Kidney tubule cell (primary cell): ENCODE measurements at places on chromosomes 1 and 21.

GRCh38 chr1:32232558-32233304 is 10.5 kb downstream of the EIF3I start:
- DNase-seq = no peak

DNA sequence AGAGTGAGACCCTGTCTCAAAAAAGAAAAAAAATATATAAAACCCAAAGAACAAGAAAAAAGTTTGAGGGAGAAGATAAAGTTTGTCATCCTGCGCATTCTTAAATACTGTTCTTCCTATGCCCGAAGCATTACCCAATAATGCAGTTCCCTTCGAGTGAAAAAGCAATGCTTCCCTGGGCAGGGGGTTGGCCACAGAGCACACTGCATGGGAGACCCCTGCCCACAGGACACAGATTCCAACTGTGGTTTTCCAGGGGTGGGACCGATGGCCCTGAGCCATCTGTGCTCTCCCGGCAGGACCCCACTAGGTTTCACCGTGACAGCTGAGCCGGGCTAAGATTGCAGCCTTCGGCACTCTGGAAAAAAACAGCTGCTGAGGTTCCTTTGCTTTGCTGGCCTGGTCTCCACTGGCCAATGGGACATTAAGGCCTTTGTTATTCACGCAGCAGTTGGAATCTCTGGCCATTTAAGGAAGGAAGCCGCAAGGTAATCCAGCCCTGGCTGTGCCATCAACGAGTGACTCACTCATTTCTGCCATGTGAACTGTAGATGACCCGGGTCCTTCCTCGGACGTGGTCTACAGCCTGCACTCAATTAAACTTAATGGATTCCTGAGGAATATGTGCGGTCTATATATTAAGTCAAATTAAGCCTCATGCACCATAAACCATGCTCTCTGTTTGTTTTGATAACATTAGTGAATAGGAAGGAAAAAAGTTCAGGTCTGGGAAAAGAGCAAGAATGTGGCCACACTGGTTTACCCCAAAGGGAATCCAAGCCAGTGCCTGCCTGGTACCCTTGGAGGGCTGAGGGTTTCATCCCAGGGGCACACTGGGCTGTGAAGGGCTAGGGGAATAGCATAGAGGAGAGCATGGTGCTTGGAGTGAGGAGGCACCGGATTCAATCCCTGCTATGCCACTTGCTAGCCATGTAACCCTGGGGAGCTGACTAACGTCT is 163.2 kb downstream of the ZBTB18 start:
- DNase-seq = peak; percentile 94

DNA sequence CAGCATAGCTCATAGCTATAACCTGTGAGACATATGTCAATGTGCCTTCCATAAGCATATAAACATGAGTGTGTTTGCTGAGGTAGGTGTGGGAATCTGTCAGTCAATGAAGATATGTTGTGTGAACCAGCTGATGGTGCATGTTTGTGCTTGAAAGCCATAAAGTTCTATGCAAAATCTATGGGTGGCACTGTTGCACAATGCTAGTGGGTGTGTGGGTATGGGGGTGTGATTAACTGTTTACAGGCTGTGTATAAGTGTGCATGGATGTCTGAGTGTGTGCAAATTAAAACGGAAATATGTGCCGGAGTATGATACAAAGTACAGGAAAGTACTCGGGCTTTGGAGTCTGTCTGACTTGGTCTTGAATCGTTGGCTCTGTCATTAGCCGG is 1.0 kb upstream of the ATP2B4 start:
- DNase-seq = peak; percentile 36

DNA sequence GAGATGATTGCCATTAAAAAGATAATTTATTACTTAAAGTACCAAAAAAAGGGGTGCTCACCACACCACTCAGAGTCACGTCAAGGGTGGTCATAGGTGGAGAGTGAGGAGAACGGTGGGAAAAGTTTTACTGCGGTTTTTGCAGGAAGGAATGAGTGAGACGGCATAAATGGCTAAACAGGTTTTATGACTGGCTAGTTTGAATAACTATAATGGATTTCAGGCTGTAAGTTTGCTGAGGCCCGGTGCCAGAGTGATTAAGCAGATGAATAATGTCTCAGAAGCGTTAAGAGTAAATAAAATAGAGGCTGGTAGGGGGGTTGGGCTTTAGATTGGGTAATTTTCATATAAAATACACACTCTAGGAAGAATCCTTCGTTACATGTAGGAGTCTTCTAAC is 1337.8 kb downstream of the AMY1C start:
- peak; percentile 1 for DNase-seq

GRCh38 chr21:42839271-42840231 is 39.8 kb downstream of the WDR4 start:
- DNase-seq = no peak

DNA sequence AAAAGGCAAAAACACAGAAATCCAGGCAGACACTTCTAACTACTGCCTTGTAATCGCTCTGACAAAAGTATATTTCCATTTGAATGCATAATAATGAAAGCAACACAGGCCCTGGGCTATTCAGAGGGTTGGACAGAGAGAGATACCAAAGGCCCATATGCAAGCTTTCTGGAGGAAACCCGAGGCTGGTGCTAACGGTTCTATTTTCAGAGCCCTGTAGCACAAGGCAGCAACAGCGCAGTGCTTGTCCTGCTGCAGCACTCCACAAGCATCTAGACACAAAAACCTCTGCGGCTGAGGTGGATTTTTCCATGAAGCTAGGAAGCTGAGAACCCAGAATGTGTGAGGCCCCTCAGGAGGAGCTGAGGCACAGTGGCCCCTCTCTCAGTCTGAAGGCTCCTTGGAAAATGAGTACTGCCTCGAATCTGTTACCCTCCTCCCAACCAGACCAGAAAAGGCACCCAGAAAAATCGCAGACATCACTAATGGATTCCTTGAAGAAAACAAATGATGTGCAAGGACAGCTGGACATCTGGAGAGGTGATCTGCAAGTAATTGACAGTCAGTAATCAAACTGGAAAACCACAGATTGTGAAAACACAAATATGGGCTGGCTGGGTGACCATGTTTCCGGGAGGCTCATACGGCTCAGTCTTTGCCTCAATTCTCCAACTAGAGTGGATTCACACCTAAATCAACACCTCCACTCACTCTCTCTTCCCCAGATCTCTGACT is 54.0 kb downstream of the COLGALT2 start:
- no peak for DNase-seq

DNA sequence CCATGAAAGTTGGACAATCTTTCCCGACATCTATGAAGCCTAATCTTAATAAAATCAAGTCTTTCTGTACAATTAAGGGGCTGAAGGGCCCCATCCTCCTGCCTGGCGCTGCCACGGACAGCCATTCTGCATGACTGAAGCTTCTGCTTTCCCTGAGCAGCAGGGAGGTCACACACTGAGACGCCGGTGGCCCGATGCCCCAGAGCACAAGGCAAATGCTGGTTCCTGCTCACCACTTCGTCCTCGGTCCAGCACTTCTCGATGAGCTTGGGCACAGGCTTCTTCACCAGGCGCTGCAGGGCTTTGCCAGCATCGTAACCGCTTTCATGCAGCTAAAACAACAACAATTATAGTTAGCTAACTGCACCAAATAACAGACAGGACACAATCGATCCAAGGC is 147.8 kb downstream of the SLC45A1 start:
- DNase-seq = no peak

DNA sequence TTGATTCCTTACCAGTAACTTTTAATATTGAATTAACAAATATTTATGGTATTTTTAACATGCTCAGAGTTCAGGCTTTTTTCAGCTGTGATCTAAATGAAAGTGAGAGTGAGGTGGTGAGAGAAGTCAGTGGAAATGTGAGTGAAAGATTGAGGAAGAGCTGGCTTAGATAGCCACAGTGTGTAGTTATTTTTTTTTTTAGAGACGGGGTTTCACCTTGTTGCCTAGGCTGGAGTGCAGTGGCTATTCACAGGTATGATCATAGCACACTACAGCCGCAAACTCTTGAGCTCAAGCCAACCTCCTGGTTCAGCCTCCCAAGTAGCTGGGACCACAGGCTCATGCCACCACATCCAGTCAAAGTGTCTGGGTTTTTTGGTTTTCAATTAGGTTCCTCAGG is 10.9 kb downstream of the RNF11 start:
- no peak for DNase-seq

GRCh38 chr21:31872452-31873274 is at the start of gene HUNK:
HUNK (plus strand) TSS chr21:31873020; CDS start chr21:31873675, 655 bp downstream.
- DNase-seq = peak; percentile 62

GRCh38 chr1:235999259-235999925 is 65.5 kb downstream of the NID1 start:
- peak; percentile 81 for DNase-seq
